ENCODE measurements at places on chromosomes 11 and 22.
A peak's percentile ranks its signal among the peaks of the same experiment; 100 is the strongest.

DNA sequence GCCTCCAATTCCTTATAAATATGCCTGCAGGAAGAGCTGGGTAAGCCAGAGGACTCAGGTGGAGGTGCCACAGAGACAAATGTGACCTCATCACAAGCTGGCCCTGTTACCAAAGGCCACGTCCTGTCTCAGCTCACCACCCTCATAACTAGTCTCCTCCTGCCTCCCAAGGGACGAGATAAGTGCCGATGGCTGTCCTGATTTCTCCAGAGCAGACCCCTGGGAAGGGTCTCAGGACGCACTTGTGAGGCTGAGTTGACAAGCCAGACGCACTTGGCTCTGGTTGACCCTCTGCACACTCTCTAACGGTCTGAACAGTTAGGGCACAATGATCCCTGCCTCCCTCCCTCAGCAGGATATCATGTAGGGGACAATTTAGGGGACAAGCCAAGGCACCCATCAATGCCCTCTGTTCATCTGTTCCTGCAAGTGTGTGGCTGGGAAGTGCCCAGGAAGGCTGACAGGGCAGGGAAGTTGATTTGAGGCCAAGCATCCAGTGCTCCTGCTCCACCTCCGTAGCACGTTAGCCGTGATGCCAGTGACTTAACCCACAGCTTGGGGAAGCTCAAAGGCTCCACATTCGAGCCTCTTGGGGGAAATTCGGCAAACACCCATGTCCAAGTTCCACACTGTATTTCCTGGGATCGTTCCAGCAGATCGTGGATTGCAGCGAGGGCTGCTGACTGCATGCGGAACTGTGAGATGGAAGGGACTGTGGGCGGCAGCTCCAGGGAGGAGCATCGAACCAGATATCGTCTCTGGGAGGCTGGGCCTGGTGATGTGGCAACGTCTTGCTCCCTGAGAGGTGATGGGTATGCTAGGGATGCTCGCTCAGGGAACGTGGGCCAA, 2.8 kb downstream of the SMIM38 start:
- no peak for DNase-seq

DNA sequence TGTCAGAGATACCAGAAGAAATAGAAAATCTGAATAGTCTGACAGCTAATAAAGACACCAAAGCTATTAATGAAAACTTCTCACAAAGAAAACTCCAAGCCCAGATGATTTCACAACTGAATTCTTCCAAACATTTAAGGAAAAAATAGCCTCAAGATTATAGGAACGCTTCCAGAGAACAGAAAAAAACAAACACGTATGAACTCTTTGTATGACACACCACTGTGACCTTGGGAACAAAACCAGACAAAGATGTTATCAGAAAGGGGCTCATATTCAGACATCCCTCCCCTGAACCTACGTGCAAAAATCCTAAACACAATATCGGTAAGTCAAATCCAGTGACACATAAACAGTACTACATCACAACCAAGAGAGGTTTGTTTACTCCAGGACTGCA, 23.5 kb downstream of the CERK start:
- DNase-seq, result no peak

GRCh38 chr11:104073950-104074705, 37.7 kb downstream of the DDI1 start:
- no peak for DNase-seq

DNA sequence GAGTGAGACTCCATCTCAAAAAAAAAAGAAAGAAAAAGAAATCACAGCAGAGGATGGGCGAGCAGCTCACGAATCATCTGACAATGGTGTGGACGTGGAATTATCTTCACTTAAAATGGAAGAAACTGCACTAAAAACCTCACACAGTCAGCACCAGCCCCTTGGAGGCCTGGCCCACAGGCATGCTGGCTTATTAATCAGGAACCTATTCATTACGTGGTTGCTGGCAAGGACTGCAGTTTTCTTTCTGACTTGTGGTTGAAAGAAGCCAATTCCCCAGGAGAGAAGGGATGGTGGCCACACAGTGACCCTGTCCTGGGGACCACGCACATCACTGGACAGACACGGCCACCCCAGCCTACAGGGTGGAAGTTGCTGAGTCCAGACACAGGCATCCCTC, 401.1 kb downstream of the CTTN start:
- DNase-seq, result no peak

- no peak for DNase-seq
Measured at GRCh38 chr11:45232341-45233080, 53.6 kb downstream of the SYT13 start.

GRCh38 chr11:60821827-60822599, 19.9 kb upstream of the CCDC86 start:
- DNase-seq, result no peak

- DNase-seq, result no peak
Measured at GRCh38 chr11:108587109-108587508, 6.5 kb downstream of the EXPH5 start.

GRCh38 chr11:133727774-133728173, 117.5 kb downstream of the SPATA19 start:
- DNase-seq, result no peak

DNA sequence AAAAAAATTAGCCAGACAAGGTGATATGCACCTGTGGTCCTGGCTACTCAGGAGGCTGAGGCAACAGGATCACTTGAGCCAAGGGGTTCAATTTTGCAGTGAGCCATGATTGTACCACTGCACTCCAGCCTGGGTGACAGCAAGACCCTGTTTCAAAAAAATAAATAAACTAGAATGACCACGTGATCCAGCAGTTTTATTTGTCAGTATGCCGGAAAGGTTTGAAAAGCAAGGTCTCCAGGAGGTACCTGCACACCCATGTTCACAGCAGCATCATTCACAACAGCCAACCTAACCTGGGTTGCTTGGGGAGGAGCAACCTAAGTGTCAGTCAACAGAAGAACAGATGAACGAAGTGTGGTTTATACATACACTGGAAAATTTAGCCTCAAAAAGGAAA, 78.7 kb upstream of the SEPTIN5 start:
- DNase-seq, result no peak

- DNase-seq, result no peak
Measured at GRCh38 chr11:70606248-70606950, 208.1 kb downstream of the CTTN start.

DNA sequence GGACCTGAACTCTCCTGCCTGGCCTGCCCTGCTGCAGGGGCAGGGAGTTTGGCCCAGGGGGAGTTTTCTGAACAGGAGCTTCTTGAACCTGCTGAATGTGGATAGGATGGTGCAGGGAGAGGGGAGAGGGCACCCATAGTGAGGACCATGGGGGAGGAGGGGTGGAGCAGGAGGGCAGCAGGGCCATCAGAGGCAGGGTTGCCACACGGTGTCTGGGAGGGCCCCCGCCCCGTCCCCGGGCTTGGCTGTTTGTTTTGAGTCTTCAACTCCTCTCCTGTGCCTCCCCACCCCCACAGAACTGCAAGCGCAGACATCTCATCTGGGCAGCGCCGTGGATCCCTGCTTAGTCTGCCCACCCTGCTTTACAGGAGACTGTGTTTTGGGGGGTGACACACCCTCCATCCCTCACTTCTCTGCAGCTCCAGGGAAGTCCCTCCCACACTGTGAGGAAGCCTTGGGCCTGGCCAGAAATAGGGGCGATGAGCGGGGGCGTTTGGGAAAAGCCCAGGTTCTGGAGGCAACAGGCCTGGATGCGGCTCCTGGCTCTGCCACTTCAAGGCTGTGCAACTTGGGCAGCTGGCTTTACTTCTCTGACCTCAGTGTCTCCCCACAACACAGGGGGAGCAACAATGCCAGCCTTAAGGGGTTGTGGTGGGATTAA, 14.4 kb downstream of the NFAM1 start:
- DNase-seq, result no peak

- DNase-seq, result no peak
Measured at GRCh38 chr22:28034145-28034759, 115.2 kb upstream of the PITPNB start.

DNA sequence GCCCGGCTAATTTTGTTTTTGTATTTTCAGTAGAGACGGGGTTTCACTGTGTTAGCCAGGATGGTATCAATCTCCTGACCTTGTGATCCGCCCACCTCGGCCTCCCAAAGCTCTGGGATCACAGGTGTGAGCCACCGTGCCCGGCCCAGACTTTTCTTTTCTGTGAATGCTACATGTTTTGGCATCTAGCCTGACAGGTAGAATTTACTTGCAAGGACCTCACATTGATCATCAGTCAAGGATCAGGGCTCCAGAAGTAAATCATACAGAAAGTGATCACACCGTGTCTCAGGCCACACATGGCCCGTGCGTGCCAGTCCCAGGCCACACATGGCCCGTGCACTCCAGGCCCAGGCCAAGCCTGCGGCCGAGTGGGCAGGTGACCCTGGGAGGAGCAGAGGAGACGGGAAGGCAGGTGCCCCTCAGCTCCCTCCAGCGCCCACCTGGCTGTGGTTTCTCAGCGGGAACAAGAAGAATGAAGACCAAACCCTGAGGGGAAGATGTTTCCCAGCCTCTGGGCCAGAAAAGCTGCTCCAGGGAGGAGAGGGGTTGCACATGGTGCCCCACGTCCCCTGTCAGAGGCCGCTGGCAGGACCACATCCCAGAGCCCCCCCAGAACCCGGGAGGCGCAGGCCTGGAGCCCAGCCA, 76.2 kb downstream of the BRD1 start:
- no peak for DNase-seq

GRCh38 chr11:6653097-6653496, 2.5 kb downstream of the DCHS1 start:
- DNase-seq, result no peak

DNA sequence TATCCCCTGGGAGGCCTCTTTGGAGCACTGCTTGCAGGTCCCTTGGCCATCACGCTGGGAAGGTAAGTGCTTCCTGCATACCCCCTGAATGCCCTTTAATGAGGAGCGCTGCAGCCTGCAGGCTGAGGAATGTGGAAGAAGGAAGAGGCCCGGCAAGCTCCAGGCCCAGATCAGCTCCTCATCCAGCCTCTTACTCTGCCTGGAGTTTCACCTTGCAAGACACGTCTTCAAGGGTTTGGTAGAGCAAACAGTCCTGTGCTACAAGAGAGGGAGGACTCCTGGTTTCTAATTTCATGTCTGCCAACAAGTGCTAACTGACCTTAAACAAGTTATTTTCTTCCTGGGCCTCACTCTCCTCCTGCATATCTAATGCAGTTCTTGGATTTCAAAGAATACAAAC, 10.9 kb downstream of the SLC2A11 start:
- DNase-seq, result no peak

DNA sequence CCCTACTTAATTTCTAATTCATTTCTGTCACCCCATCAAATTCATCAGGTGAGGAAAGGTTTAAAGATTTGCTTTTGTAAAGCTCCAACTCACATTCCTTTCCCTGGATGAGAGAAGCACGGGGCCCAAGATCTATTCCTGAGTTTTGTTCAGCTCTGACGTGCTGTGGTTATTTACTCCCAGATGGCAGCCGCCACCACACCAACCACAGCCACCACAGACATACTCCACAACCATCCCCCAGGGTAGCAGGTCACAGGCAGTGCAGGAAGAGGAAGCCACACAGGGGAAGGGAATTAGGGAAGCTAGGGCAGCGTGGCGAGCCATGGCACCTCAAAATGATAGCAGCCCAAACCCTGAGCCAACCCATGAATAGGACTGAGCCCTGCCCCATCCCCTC, 63.5 kb upstream of the CSNK2A3 start:
- DNase-seq, result no peak

GRCh38 chr11:123193742-123194141, 1.3 kb downstream of the CLMP start:
- DNase-seq, result no peak

DNA sequence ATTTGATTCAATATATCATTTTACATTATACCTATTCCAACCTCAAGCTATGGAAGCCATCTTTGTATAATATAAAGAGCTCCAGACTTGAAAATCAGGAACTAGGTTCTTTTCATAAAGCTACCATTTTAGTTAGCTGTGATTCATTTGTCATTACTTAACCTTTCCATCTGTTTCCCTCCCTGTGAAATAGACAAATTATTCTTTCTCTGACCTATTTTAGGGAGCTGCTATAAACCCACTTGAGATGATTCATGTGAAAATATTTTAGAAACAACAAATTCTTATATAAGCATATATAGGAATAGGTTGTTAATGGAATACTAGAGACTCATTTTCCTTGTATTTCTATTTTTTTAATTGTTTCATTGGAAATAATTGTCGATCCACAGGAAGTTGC, 1012.1 kb downstream of the OPCML start:
- no peak for DNase-seq

DNA sequence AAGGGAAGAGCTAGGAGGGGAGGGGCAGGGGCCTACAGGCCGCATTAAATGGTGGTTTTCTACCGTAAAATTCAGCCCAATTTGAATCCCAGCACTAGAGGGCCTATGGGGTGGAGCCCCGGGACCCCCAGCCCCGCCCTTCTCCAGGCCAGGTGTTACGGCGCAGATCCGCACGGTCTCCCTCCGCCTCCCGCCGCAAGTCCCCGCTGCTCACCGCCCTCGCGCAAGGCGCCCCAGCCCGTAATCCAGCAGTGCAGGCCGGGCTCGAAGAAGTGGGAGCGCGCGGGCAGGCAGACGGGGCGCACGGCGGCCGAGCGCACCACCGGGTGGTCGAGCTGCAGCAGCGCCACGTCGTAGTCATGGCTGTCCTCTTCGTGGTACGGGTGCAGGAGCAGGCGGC, 17.3 kb downstream of the KCTD17 start:
- DNase-seq, result no peak

- peak; percentile 33 for DNase-seq
Measured at GRCh38 chr11:43825217-43825816, 55.3 kb upstream of the ALKBH3 start.

DNA sequence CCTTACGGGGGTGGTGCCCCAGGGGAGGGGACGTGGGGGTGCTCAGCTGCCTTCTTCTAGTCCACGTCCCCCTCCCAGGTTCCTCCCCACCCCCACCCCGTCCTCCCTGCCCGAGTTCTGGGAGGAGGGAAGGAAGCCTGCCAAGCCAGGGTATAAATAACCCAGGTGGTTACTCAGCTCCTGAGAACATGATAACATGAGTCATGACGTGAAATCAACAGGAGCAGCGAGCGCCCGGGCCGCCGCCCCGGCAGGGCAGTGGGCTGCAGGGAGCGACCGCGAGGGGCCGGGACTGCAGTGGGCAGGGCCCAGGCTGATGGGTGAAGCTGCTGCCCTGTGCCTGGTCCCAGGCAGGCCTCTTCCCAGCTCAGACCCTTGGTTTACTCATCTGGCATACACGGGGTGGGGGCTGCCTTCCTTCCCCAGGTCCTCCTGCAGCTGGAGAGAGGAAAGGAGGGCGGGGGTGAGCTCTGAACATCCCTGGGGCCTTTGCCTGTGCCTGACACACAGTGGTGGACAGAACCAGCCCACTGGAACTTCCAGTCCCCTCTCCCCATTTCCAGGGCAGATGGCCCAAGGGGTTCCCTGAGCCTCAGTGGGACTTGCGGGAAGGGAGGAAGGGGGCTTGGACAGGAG, 8.8 kb upstream of the PDGFB start:
- DNase-seq, result peak; percentile 41

DNA sequence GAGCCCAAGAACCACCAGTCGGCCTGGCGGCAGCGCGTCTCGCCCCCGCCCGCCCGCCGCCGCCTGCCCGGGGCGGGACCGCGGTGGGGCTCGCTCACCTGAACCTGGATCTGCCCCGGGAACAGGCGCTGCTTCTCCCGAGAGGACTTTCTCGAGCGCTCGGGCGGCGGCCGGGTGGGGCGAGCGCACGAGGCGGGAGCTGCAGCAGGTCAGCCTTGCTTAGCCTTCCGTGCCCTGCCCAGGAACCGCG, 133 bp downstream of the MYH9 start:
- DNase-seq, result no peak
